Mammary epithelial cell (primary cell): ENCODE measurements at places on chromosomes 11 and 22.

- DNase-seq: no peak
Measured at GRCh38 chr11:110158317-110159200, 65.4 kb downstream of the ZC3H12C start.

DNA sequence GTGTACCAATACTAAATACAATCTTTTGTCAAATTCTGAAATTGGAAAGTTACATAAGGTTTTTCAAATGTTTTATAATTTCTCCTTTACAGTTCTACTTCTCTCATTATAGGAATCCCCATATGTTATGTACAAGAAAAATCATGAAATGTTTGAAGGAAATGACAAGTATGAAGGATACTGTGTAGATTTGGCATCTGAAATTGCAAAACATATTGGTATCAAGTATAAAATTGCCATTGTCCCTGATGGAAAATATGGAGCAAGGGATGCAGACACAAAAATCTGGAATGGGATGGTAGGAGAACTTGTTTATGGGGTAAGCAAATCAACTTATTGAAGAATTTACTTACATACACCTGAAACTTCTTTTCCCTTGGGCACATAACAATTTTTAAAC lies 103.4 kb downstream of the MSANTD4 start:
- DNase-seq: no peak

- no peak for DNase-seq
Measured at GRCh38 chr11:48037709-48038468, 57.5 kb downstream of the PTPRJ start.

DNA sequence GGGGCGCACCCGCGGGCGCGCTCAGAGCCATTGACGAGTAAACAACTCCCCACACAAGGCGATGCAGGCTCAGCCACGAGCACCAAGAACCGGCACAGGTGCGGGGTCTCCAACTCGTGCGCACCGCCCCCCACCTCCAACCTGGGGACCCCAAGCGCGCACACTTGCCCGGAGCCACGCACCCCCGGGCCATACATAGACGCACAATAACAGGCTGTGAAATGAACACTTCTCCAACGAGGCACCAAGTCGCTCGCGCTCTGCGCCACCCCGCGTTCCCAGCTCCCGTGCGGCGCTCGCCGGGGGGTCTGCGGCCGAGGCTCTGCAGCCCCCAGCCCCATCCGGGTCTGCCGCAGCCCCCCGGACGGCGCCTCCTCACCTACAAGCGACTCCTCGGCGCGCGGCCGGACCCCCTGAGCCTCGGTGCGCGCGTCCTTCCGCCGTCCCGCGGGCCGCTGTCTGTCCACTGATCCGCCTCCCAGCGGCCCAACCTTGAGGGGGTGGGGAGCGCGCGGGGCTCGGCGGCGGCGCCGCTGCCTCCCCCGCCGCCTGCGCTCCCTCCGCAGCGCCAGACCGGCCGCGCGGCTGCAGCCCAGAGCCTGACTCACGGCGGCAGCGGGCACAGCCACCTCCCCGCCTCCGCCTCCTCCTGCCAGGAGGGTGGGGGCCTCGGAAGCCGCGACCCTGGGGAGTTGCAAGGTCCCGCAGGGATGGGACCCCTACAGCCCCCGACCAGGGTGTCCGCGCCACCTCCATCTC lies 1.6 kb downstream of the IFITM10 start:
- DNase-seq: peak; percentile 44
